Type B pancreatic cell (in vitro differentiated cells): ENCODE measurements at places on chromosomes 5 and 9. TPM values are rescaled to one million over a fixed set of nuclear protein-coding genes. Genes with fewer than 3 reads are reported as not detected.

Gene GABRA1
- 1.8 and 12.3 TPM in 2 replicates for total RNA-seq

DNA sequence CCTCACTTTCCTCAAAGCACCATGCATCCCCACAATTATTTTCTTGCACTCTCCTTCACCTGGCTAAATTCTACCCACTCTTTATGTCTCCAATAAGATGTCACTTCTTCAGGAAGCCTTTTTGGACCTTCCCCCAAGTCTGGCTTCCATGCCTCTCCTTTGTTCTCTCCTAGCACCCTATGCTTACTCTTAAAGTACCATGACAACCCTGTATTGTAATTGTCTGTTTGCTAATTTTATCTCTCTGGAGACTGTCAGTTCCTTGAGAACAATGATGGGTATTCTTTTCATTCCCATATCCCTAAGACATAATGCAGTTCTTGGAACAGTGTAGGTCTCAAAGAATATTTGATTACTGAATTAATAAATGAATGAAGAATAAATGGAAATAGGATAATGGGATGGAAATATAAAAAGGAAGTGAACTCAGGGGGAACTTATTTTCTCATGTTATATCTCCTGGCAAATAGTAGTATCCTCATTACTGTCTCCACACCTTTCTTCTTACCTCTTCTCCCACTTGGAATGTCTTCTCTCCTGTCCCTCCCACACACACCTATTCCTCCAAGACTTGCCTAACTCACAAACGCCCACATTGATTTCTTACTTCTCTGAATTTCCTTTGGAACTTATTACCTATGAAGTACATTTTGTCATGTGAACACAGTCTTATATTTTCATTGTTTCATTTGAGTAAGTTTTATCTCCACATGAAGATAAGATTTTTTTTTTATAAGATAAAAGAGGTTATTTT is 499.1 kb downstream of the NFIB start:
- H3K36me3 ChIP-seq: no peaks in the 10 kb centered on the region
- no peak overlapping the region for H3K27ac ChIP-seq
- H3K4me3 ChIP-seq: no peak overlapping the region
- no peaks in the 10 kb centered on the region for H3K4me1 ChIP-seq
- no peaks in the 10 kb centered on the region for H3K27me3 ChIP-seq

GRCh38 chr5:82422751-82423181 is 144.6 kb upstream of the RPS23 start:
- H3K36me3 ChIP-seq: no peaks in the 10 kb centered on the region
- peaks cover 10% of the 10 kb centered on the region for H3K4me1 ChIP-seq
- H3K4me3 ChIP-seq: no peak overlapping the region
- peaks cover 12% of the 10 kb centered on the region for H3K27me3 ChIP-seq
- H3K27ac ChIP-seq: no peak overlapping the region
- DNase-seq: no peak

- no peak overlapping the region for H3K4me3 ChIP-seq
- H3K27me3 ChIP-seq: no peaks in the 10 kb centered on the region
- DNase-seq: no peak
Observed at GRCh38 chr9:123508048-123508447, 152.1 kb downstream of the CRB2 start.

DNA sequence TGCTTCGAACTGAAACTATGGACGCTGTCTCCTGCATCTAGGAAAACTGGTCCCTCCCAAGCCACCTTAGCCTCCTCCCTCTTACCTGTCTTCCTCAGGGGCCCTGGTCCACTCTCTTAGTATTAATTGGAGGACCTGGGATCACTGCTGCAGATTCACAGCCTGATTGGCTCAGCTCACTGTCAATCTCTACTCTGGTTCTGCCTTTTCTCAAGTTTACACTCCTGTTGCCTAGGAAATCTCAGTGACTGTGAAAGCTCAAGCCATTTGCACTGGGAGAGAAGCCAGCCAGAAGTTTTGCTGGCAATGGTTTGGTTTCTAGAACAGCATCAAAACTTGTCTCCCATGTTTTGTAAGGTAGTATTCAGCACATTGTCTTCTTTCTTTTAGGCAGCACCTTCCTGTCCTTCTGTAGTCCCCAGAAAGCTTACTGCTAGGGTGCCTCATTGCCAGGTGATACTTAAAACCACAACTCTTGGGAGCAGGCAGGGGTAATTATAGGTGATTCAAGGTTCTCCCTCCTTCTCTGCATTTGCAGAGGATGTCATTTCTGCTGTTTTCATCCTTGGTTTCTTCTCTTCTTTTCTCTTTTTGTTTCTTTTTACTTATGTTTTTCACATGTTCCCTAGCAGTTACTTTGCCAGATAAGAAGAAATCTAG is at the start of gene CAPSL:
CAPSL (minus strand) TSS at position 55 of the 660 bp plus-strand sequence. CDS start 17,502 bp downstream, outside the sequence.
- H3K4me3 ChIP-seq: peak within 1 kb of the TSS; percentile 35
- H3K4me1 ChIP-seq: no peaks in the 10 kb centered on the region
- peak within 1 kb of the TSS; percentile 30 for H3K27ac ChIP-seq
- H3K27me3 ChIP-seq: peaks cover 16% of the 10 kb centered on the region
- H3K36me3 ChIP-seq: no peaks in the 10 kb centered on the region

Gene CARTPT
- 0.34 and 0.43 TPM in 2 replicates for total RNA-seq

DNA sequence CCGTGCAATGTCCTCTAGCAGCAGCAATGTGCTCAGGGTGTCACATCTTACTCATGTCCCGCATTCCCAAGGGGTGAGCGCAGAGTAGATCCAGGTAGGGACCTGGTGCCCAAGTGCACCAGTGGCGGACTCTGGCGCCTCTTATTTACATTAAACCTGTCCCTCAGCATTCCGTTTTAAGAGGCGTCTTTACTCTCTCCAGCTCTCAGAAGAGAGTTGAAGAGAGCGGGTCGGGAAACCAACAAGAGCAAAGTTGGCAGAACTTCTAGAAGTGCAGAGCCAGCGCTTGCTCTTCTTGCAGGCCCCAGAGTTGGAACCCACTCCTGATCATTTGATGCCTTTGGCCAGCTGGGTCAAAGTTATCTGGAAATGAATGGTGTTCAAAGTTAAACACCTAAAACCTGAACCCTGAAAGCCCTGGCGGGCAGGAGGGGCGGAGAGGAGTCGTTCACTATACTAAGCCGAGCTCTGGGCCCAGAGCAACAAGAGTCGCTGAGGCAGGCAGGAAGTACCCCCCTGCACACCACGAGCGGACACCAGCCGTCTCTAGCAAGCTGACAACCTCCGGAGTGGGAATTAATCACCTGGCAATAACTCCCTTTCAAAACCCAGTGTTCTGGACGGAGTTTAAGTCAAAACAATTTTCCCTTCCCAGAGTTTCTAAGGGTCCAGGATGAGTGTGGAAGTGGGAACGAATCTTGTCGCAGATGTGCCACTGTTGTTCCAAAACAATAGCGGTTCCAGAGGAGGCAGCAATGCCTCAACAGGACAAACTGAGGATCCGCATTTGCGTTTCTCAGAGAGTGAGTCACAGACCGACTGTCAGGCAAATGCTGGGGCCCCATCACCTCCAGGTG is 122.8 kb downstream of the TMEM161B start:
- DNase-seq: no peak
- peak overlapping the region; percentile 56 for H3K27ac ChIP-seq
- peaks cover 14% of the 10 kb centered on the region for H3K4me1 ChIP-seq
- peak overlapping the region; percentile 49 for H3K4me3 ChIP-seq
- peaks cover under 1% of the 10 kb centered on the region for H3K27me3 ChIP-seq

- H3K27me3 ChIP-seq: no peaks in the 10 kb centered on the region
- DNase-seq: no peak
- no peak overlapping the region for H3K4me3 ChIP-seq
- peak overlapping the region; percentile 5 for H3K27ac ChIP-seq
Observed at GRCh38 chr9:9790216-9790872, 822.5 kb downstream of the PTPRD start.

DNA sequence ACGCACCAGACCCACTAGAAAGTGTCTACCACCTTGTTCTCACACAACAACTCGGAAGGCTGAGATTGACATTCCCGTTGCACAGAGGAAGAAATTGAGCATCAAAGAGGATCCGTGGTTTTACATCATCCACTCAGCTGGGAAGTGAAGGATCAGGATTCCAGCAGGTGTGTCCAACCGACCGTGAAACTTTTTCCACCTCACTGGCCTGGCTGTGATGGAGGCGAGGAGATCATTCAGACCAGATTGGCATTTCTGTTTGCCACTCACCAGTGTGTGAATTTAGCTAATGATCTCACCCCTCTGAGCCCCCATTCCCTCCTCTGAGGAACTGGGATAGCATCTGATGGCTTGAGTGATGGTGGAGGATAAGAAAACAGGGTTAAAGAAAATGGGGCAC is 46.7 kb upstream of the CPLX2 start:
- no peaks in the 10 kb centered on the region for H3K36me3 ChIP-seq
- no peak overlapping the region for H3K27ac ChIP-seq
- H3K27me3 ChIP-seq: peaks cover 18% of the 10 kb centered on the region
- H3K4me3 ChIP-seq: no peak overlapping the region
- no peaks in the 10 kb centered on the region for H3K4me1 ChIP-seq

Gene INSL6
- not detected in 2 replicates for total RNA-seq

Gene TXNDC8
- total RNA-seq: not detected in 2 replicates
